OCI-M1 (cell line): ENCODE measurements at places on chromosomes 4 and X.

DNA sequence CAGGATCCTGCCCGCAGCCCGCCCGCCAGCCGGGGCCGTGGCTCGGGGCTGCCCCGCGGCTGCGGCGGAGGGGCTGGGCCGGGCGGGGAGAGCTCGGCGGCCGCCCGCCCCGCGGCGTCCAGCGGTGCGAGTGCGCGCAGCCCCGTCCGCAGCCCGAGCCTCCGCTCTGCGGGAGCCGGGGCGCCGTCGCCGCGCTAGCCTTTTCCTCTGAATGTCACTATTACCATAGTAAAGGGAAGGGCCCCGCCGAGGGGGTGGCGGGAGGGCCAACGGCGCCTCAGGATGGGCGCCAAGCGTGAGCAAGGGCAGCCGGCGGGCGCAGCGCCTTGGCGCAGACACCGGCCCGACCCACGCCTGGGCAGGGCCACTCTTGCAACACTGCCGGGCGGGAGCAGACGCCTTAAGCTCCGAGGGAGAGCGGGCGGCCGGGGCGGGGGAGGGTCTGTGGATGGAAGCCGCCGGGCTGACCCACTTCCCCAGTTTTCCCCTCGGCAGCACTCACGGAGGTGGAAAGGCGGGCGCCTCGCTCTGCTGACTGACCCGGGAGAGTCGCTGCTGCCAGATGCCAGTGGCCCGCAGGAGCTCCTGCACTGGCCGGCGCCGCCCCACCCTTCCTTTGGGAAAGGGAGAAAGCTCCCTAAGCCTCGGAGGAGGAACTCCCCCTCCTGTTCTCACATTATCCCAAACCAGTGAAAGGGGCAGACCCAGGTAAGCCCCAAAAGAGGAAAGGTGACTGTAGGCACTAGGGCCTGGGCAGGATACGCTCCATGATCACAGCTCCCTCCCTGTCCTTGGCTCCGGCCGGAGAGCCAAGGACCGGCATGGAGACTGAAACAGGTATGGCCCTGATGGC, 329.4 kb downstream of the HNRNPD start:
- no peak for DNase-seq

DNA sequence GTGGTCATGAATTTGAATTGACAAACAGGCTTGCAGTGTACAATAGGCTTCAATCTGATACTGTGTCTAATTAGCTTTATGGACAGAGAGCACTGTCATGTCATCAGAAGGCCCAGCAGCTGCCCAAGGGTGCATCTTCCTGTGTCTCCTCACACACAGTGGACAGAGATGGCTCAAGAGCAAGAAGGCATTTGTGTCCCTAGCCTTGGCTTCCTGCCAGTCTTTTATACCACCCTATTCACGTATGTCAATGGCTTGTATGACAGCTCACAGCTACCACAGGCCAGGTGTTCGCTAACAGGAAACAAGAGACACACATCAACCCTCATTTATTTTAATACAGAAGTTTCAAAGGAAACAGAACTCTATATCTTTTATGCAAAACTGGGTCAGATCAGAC, 874.0 kb upstream of the AGA start:
- no peak for DNase-seq

- no peak for DNase-seq
Observed at GRCh38 chr4:37400241-37400881, 155.8 kb downstream of the NWD2 start.

- DNase-seq, result no peak
Observed at GRCh38 chr4:37597034-37597433, 89.1 kb downstream of the RELL1 start.

DNA sequence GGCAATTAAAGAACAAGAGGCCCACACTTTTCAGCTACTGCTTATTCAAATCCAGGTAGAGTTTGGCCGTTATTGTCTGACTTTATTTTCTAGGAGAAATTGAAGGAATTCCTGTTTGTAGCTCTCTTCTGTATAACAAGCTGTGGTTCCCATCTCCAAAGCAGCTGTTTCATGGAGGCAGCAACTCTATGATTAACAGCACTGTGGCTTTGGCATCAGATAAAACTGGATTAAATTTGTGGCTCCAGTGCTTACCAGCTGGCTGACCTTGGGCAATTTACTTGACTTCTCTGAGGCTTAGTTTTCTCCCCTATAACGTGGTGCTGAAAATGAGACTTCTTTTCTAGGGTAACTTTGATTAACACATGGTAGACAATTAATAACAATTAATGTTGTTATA, 28.1 kb downstream of the SLC30A9 start:
- DNase-seq, result peak; percentile 62

- no peak for DNase-seq
Observed at GRCh38 chr4:102352781-102353180, 7.5 kb upstream of the SLC39A8 start.

DNA sequence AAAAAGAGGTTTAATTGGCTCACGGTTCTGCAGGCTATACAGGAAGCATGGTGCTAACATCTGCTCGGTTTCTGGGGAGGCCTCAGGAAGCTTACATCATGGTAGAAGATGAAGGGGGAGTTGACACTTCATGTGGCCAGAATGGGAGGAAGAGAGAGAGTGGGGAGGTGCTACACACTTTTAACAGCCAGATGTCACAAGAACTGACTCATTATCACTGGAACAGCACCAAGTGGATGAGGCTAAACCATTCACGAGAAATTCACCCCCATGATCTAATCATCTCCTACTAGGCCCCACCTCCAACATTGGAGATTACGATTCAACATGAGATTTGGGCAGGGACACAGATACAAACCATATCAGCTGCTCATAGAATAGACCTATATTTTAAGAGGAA, 255.8 kb downstream of the OPHN1 start:
- peak; percentile 33 for DNase-seq

DNA sequence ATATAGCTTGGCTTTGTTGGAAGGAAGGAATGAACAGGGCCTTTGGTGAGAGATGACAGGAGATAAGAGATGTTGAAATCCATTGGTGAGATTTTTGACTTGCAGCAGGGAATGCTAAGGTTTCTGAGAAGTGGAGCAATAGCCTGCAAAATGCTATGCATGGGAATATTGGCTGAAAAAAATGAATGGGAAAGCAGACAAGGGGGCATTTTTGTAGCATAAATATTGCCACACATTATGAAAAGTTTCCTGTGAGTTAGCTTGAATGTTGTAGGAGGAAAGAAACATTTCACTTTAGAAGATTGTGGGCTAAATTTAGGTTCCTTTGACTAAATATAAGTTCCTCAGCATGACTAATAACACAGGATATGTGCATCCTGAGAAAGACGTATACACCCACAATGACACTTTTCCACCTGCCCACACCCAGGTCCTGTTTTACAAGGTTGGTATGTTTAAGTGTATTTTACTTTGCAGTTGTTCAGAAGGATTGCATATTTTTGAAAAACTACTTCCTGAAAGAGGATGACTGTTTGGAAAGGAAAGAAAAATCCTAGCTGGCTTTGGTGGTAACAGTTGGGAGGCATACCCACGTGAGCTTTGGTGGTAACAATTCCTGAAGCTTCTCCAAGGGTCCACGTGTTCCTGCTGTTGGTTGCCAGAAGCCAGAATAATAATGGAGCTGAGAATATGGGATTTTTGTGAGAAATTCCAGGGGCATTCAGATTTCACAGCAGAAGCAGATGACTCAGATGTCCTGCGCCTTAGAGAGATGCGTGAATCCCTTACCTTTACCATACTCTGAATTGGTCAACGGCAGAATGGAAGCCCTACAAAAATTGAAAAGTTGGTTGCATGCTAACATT, 28.5 kb downstream of the PHEX start:
- no peak for DNase-seq

DNA sequence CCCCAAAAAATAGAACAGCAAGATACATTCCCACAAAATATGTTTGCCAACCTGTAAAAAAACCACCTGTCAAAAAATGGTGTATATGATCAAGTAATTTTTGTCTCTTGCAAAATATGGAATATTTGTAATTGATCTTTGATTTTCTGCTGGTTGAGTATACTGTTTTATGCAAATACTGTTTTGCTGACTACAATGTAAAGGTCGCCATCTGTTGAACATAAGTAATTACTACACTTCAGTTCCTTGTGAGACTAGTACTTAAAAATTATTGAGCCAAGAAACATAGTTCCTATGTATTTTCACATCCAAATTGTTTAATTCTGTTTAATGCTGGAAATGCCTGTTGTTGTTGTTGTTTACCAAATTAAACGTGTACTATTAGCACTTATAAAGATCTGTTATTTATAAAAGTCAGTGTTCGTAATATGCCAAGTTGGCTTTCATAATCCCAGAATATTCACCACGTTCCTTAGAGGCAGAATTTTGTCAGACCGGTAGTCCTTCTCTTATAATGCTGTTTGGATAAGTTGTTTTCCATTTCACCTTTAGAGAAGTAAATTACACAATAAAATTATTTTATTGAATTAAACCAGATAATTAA, 144.2 kb downstream of the PDLIM5 start:
- peak; percentile 73 for DNase-seq

DNA sequence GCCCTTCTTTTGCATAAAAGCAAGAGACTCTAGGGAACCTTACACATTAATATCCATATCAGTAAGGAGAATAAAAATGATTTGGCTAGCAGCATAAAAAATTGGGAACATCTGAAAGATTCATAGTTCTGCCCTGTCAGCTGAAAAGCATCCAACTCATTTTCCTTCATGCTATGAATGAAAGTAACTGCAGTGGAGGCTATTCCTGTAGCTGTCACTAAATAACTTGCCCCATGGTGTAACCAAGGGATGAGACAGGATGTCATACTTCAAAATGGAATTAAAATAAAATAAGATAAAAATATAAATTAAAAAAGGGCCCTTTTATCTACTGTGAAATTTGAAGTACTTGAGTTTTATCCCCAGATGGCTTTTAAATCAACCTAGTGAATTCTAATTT, 878.8 kb downstream of the C4orf33 start:
- DNase-seq, result no peak

- no peak for DNase-seq
Observed at GRCh38 chrX:43909141-43909540, 26.9 kb upstream of the MAOB start.

DNA sequence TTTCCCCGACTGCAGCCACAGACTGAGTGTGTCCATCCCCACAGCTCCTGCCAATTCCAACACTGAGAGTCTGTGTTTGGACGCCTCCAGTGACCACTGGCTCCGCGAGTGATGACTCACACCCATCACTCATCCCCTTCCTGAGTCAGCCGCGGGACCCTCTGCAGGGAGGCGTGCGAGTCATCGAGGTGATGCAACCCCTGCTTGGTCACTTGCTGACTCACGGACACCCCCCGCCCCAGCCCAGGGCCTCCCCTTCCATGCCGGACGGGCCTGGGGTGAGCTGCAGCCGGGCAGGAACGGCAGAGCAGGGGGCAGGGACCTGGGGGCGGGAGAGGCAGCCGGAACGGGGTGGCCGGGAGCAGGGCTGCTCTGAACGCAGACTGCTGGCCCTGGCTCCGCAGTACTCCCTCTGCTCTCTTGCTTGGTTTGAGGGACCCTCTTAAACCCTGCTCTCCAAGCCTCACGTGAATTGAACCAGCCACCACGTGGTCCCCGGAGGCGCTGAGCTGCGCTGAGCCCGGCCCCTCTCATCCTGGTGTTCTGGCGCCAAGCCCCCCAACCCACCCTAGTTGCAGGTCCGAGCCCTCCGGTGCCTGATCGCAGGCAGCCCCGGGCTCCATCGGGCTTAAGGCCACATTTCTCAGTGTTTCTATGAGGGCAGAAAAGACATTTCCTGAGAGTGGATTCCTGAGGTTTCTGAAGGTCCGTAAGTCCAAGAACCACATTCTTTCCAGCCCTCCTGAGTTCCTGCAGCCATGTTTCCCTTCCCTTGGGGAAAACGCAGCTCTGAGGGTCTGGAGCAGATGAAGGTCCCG, 32.4 kb downstream of the FGFRL1 start:
- DNase-seq, result peak; percentile 84

- DNase-seq, result no peak
Observed at GRCh38 chr4:57320217-57320616, 210.0 kb upstream of the IGFBP7 start.

- no peak for DNase-seq
Observed at GRCh38 chr4:21901281-21901680, 47.3 kb downstream of the KCNIP4 start.

- peak; percentile 90 for DNase-seq
Observed at GRCh38 chr4:76982638-76983584, 33.4 kb downstream of the SEPTIN11 start.
